ENCODE measurements at places on chromosomes 6 and 20.

GRCh38 chr6:149237464-149237863 lies 80.0 kb upstream of the TAB2 start:
- no peak for DNase-seq

DNA sequence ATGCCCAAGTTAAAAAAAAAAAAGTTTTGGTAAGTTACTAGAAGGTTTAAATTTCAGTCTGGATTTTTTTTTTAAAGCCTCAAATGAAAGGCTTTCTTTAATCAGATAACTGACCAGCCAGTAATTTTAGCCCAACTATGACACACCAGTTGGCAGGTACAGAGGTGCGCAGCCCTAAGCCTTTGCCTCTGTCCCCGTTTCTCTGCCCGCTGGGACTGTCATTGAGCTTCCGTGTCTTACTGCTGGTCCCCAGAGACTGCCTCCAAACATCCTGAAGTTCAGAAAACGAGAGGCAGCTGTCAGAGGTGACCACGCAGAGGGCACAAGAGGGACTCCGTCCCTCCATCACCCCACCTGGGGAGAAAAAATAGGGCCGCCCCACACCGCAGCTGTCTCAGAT lies 118.2 kb downstream of the RPS12 start:
- no peak for DNase-seq

DNA sequence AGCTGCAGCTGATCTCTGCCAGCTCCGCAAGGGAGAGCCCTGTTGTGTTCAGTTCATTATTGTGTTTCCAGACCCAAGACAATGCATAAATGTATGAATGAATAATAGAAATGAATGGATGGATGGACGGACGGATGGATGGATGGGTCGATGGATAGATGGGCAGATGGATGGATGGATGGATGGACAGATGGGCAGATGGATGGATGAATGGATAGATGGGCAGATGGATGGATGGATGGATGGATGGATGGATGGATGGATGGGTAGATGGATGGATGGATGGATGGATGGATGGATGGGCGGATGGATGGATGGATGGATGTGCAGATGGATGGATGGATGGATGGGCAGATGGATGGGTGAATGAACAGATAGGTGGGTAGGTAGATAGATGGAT lies 16.7 kb upstream of the LSM14B start:
- DNase-seq, result no peak

DNA sequence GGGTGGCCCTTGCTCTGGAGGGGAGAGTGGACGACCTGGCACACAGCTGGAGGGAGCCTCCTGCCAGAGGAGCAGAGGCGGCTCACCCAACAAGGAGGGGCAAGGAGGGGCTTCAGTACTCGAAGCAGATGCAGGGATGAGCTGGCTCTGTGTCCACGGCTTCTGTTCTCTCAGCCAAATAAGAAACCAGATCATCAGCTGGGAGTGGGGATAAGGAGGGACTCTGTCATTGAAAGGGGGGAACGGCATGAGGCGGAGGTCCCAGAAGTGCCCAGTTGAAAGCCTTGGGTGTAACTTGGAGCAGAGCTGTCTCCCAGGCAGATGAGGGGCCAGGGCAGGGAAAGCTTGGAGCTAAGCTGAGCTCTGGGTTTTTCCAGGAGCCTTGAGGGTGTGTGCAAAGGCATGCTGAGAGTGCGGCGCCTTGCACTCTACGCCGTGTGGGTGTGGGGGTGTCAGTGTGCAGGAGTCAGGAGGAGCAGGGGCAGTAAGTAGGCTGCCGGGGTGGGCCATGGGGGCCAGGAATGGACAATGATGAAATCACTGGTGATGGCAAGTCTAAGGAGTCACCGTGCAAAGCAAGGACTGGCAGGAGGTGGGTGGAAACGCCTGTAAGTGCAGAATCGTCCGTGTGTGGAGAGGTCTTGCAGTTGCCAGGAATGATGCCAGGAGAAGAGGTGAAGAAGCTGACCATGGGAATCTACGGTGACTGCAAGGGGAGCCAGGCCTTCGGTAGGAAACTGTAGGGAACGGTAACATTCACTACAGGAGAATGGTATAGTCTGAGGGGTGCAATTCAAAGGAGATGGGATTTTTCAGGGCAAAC lies 85.4 kb upstream of the FOXQ1 start:
- no peak for DNase-seq

GRCh38 chr6:111087871-111088667 lies 766 bp downstream of the SLC16A10 start:
- DNase-seq, result no peak

- DNase-seq, result no peak
Measured at GRCh38 chr6:138682704-138683527, 90.7 kb upstream of the CCDC28A start.

- no peak for DNase-seq
Measured at GRCh38 chr20:62500237-62500864, 24.6 kb upstream of the GATA5 start.
